ENCODE measurements at places on chromosomes 5 and 9.

GRCh38 chr5:174690271-174690670 lies 34.1 kb upstream of the MSX2 start:
- no peak for DNase-seq

DNA sequence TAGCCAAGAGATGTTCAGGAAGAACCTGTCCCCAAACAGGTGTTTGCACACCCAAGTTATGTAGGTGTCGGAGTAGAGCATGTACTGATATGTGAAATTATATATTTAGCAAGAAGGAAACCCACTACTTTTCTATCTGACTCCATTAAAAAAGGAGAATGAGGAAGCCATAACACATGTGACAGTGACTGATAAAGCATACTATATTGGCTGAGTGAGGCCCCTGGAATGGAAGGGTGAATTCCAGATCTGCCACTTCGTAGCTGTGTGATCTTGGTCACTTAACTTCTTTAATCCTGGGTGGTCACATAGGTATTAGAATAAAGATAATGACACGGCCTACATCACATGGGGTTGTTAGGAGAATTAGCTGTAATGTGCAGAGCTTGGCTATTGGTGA lies 116.0 kb upstream of the MAN2A1 start:
- no peak for DNase-seq

- DNase-seq = no peak
These were observed 72.1 kb upstream of the SEMA6A start for GRCh38 chr5:116646611-116647289.

- DNase-seq = no peak
These were observed 233.3 kb upstream of the DAP start for GRCh38 chr5:10994091-10994986.

DNA sequence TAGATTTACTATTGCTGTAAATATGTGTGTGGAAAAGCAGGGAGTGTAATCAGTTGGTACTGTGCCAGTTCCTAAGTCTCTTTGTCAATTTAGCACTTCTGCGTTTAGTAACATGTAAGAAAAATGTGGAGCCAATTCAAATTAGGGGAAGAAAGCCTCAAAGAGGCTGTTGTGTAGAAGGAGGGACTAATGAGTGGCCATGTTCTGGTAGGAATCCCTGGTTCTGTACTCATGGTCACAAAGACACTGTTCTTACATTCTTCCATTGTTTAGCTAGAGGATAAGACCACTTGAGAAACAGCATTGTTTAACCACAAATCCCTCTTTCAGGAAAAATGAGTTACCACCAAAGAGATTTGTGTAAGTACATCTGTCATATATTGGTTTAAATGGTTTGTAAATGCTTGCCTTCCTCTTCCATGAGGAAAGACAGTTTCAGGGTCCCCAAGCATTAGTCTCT lies 14.9 kb downstream of the ARHGEF28 start:
- DNase-seq = peak; percentile 74

GRCh38 chr5:15966651-15967050 lies 212.9 kb downstream of the MARCHF11 start:
- DNase-seq = no peak

DNA sequence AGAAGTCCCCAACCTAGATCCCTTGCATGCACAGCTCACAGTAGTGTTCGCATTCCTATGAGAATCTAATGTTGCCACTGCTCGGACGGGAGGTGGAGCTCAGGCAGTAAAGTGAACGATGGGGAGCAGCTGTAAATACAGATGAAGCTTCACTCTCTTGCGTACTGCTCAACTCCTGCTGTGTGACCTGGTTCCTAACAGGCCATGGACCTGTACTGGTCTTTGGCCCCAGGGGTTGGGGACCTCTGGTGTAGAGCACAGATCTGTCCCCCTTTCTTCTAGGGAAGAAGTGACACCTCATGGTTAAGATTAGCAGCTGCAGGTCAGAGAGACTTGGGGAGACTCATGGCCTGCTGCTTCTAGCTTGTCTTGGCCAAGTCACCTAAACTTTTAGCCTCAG lies 7.1 kb downstream of the ARHGEF28 start:
- DNase-seq = no peak

DNA sequence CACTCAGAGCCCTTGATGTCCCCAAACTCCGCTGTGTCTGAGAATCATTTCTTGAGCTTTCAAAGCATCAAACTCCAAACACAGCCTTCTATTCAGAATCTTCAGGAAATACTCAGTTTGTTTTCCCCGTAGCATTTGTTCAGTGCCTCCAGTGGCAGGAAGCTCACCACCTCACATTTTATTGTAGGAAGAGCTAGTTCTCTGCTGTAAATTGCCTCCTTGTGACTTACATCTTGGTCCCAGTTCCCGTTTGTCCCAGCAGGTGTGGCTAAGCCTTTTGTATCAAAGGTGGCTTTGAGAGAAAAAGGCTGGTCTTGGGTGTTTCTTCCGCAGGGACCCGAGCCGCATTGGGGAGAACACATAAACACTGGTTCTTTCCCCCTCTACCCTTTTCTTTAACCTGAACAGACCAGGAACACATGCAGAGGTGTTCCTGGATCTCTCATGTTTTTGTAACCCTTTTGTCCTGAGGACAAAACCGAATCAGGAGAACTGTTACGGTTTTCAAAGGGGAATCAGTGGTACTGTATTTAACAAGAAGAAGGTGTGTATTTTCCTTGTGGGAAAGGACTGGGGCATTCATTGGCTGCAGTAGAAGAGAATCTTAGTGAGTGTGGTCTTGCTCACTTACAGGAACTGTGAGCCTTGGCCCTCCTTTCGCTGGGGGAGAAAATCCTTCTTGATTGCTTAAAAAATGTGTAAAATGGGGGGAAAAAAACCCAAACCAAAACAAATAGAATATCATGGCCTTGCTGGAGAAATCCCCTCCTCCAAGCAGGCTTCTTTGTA lies 1.9 kb downstream of the OSMR start:
- peak; percentile 44 for DNase-seq

- DNase-seq = no peak
These were observed 18.8 kb downstream of the FUBP3 start for GRCh38 chr9:130598188-130598587.

DNA sequence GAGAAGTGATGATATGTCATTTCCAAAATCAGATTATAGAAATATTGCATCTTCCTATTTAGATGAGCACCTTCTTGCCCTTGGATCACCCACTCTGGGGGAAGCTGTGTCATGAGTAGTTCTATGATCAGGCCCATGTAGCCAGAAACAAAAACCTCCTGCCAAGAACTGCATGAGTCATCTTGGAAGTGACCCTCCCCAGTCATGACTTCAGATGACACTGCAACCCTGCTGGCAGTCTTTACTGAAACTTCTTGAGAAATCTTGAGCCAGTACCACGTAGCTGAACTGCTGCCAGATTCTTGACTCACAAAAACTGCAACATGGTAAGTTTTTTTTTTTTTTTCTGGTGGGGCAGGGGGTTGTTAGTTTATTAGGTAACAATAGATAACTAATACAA lies 439.6 kb upstream of the PTGER4 start:
- DNase-seq = peak; percentile 81

DNA sequence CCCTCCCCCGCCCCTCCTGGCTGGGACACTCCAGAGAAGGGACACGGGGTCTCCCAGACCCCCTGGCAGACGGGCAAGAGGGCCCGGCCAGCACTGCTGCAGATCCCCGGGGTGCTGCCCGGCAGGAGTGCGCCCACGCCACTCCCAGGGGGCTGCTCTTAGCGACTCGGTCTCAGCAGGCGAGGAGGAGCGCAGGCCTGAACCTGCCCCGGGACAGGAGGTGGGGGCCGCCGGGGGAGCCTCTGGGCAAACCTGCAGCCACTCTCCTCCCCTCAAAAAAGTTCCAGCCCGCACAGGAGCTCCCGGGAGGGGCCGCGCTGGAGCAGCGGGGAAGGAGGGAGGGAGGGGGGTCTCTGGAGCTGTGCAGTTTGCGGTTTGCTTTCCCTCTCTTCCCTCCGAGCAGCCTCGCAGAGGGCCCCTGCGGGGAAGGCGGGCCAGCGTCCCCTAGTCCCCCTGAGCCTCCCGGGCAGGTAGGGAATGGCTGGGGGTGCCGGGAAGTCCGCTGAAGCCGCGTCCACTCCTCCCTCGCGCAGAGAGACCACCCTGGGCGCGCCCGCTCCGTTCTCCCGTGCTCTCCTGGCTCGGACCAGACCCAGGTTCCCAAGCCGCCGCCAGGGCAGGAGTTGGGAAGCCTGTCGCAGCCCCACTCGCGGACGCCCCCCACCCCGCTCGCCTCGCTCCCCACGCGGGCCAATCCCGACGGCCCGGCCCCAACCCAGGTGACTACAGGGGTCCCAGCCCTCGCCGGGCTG lies 44.2 kb downstream of the NACC2 start:
- DNase-seq = no peak

- no peak for DNase-seq
These were observed 88.1 kb downstream of the LPAR1 start for GRCh38 chr9:110950041-110950645.

DNA sequence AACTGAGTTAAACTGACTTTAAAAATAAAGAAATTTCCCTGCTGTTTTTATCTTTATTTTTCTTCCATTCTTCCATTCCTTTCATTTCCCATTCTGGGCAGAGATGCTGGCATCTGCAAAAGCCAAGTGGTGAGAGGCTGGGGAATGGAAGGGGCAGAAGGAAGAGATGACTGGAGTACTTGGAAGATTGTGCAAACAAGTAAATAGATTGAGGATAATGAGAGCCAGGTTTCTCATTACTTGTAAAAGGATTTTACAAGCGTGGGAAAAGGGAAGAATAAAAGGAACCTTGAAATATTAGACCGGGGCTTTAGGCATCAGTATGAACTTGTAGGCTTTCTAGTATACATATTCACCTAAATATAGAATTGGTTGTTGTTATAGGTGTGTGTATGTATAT lies 341.2 kb downstream of the CAAP1 start:
- DNase-seq = no peak

DNA sequence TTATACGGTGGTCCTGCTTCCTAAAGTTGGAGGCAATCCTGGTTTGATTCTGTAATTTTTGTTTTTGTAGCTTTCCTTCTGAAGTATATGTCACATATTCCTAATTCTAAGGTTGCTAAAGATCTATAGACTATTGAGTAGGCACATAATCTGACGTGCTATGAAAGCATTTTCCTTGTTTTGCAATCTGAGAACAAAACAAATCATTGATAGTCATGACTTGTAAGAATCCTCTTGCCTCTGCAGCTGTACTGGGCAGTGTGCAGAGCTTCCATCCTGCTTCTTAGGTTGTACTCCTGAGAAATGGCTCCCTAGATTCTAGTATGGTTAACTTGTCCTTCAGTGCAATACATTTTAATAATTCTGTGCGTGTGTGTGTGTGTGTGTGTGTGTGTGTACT lies 35.4 kb downstream of the SEMA6A start:
- no peak for DNase-seq

DNA sequence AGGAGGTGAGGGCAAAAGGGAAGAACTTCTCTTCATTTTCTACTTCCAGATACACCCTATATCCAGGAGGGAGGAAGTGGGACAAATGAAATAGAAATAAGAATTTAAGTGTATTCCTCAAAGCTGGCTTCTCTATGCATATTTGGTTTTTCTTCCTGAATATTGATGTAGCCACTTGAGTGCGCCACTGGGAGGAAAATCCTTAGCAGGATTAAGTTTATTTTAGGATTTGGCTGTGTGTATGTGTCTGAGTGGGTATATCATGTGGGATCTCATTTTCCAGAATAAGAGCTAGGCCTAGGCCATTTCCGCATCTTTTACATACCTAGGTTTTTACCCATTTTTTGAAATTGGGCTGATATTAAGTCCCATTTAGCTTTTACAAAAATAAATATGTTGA lies 42.5 kb downstream of the MAP1B start:
- no peak for DNase-seq

GRCh38 chr5:108145351-108145750 lies 236.5 kb downstream of the FBXL17 start:
- no peak for DNase-seq

GRCh38 chr5:126878634-126879033 lies 101.7 kb downstream of the LMNB1 start:
- no peak for DNase-seq

GRCh38 chr5:9712911-9713310 lies 82.8 kb upstream of the TAS2R1 start:
- peak; percentile 21 for DNase-seq

DNA sequence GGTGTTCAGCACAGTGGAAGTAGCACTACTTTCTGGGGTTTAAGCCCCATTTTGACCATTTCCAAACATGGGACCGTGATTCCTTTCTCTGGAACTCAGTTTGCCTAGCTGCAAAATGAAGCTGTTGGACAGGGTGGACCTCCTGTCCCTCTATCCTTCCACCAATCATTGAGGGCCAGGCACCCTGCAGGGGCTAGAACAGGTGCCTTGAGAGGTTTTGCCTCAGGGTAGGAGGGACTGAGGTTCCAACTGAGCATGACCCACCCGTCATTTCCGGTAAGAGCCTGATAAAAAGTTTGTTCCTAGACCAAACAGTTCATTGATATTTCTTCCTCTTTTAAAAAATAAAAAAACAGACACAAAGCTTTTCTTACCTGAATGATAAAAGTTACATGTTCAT lies 116.5 kb downstream of the MVB12B start:
- no peak for DNase-seq

- no peak for DNase-seq
These were observed 52.9 kb downstream of the BARX1 start for GRCh38 chr9:93902051-93902779.

DNA sequence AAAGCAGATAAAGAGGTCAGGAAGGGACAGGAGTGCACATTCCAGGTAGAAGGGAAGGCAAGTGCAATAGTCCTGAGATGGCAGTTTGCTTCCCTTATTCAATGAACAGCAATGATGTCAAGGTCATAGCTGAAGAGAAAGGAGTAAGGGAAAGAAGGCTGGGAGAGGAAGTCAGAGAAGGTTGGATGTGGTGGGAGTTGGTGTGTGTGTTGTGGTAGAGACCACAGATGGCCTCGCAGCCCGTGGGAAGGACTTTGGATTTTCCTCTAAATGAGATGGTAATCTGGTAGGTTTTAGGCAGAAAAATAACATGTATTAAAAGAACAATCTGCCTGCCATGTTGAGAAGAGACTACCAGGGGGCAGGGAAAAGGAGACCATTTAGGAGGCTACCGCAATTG lies 25.1 kb upstream of the LPAR1 start:
- no peak for DNase-seq

- DNase-seq = peak; percentile 83
These were observed 2.6 kb upstream of the OLFML2A start for GRCh38 chr9:124774129-124774978.

GRCh38 chr5:44387406-44387805 lies 1.8 kb downstream of the FGF10 start:
- no peak for DNase-seq

GRCh38 chr5:103424026-103424425 lies 138.6 kb downstream of the NUDT12 start:
- DNase-seq = no peak

GRCh38 chr5:80884086-80884813 lies 75.9 kb upstream of the RASGRF2 start:
- no peak for DNase-seq

DNA sequence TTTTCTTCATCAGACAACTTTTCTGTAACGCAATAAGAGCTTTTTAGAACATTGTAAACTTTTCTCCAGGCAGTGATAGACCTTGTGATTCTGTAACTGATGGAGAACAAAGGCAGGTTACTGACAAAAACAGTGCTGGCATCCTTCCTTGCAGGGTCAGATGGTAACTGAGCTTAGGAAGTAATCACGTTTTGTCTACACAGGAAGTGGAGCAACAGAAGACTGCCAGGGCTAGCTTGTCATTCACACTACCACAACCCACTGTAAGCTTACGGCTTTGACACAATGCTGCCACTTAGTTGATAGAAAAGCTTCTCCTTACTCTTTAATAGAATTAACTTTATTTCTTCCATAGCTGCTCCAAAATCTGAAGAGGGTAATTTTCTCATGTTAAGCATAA lies 46.8 kb downstream of the FBN2 start:
- DNase-seq = peak; percentile 17

Measured in HT1080 (cell line).